ENCODE measurements at places on chromosomes 7 and 10.
A peak's percentile ranks its signal among the peaks of the same experiment; 100 is the strongest.

DNA sequence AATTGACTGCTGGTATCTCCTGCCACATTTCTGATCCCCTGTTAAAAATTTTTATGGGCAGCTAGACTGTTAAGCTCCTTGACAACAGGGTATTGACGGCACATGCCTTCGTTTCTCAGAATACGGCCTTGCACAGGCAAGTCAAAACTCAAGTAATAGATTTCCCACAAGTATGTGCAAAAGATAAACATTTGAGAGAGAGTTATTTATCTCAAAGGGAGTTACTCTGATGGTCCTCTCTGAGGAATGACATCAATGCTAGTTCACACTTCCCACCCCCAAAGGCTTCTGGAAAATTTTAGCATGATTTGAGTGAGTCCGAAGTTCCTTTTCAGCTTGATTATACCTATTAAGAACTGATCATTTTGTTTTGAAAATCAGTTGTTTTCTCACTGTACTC is 71.9 kb downstream of the JCAD start:
- no peak for DNase-seq

DNA sequence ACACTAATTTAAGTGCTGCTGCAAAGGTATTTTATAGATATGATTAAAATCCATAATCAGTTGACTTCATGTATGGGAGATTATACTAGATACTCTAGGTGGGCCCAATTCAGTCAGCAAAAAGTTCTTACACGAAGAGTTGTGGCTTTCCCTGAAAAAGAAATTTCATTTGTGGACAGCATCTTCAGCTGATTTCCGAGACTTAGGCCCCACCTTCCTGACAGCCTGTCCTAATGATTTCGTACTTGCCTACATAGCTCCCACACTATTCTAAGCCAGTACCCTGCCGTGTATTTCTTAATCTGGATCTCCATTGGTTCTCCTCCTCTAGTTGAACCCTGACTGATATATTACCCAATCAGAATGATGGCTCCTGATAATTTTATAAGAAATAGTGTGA is 297.9 kb downstream of the EXOC4 start:
- no peak for DNase-seq

GRCh38 chr10:56317603-56318002 is 43.5 kb downstream of the ZWINT start:
- no peak for DNase-seq

DNA sequence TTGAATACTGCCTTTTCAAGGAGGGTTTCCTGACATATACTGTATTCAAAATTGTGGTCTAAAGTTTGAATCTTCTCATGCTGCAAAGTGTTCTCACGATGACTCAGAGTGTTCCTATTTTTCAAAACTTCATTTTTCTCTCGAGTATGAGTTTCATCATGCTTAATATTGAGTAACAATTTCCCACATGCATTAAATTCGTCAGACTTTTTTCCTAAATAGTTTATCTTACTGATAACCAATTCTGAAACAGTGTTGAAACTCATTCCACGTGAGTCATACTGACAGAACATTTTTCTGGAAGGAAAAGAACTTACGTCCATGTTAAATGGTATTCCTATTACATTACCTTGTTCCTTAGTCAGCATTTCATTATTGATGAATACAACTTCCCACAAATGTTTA is 44.1 kb downstream of the ZNF33B start:
- DNase-seq: no peak

- no peak for DNase-seq
These were observed 35.0 kb downstream of the CCDC146 start for GRCh38 chr7:77157446-77157845.

GRCh38 chr10:103648636-103649532 is 155.4 kb downstream of the NEURL1 start:
- DNase-seq: peak; percentile 55

DNA sequence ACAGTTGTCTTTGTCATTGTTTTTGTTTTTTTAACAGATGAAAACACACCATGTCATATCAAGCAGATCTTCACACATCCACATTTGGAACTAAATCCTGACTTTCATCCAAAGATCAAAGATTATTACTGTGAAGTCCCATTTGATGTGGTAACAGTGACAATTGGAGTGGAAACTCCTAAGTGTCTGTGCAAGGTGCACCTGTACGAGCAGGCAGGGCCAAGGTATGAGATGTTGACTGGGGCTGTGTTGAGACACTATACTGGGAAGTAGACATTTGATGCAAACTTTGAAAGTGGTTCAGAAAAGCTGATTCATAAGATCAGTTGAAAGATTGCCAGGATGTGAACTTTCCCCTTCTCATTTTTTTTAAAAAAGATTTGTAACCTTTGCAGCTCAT is 152.3 kb downstream of the CPED1 start:
- no peak for DNase-seq

DNA sequence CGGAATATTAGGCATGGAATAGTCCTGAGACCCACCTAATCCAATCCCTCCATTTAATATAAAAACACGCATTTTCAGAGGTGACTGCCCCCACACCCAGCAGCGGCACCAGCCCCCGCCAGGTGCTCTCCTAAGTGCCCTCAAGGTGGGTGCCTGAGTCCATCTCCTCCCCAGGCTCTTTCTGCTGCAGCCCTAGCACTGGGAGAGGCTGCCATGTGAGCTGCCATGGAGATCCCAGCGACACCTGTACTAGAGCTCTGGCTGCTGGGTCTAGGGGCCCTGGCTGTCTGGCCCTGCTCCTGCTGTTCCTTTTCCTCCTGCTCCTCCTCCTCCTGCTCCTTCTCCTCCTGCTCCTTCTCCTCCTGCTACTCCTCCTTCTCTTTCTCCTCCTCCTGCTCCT is 191.1 kb upstream of the BMPER start:
- no peak for DNase-seq

DNA sequence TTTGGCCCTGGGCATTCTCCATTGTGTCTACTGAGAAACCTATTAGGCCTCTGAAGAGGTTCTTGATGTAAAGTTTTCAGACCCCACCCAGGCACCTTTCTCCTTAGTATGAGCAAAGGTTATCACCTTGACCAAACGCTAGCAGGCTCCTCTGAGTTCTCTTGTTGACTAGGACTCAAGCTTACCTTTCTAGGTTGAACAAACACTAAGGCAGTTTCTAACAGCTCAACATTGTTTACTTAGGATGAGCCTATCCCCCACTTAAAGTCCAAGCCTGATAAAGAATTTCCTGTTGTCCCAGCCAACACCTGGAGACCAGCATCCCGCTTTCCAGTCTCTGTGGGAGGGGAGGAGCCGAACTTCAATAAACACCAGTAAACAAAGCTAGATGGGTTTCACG is 26.3 kb upstream of the ITGB8 start:
- no peak for DNase-seq

- DNase-seq: no peak
These were observed 165.8 kb downstream of the UBE2H start for GRCh38 chr7:129786825-129787563.

DNA sequence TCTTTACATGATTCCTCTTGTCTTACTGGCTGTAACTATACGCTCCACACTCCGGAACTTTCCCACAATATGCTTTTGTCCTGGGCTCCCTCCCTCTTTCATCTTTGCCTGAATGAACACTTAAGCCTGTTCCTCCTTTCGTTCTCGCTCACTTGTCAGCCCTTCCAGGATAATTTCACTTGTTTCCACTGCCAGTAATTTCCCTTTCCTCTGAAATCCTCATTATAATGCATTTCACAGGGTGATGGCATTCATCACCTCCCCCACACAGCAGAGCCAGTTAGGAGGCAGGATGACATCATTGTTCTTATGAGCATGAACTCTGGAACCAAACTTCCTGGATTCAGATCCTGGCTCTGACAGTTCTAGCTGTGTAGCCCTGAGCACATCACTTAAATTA is 372.6 kb downstream of the GPR158 start:
- no peak for DNase-seq

- DNase-seq: no peak
These were observed 1.8 kb downstream of the FRAT2 start for GRCh38 chr10:97332591-97333350.

GRCh38 chr10:12965571-12965970 is 35.9 kb downstream of the CCDC3 start:
- DNase-seq: no peak

DNA sequence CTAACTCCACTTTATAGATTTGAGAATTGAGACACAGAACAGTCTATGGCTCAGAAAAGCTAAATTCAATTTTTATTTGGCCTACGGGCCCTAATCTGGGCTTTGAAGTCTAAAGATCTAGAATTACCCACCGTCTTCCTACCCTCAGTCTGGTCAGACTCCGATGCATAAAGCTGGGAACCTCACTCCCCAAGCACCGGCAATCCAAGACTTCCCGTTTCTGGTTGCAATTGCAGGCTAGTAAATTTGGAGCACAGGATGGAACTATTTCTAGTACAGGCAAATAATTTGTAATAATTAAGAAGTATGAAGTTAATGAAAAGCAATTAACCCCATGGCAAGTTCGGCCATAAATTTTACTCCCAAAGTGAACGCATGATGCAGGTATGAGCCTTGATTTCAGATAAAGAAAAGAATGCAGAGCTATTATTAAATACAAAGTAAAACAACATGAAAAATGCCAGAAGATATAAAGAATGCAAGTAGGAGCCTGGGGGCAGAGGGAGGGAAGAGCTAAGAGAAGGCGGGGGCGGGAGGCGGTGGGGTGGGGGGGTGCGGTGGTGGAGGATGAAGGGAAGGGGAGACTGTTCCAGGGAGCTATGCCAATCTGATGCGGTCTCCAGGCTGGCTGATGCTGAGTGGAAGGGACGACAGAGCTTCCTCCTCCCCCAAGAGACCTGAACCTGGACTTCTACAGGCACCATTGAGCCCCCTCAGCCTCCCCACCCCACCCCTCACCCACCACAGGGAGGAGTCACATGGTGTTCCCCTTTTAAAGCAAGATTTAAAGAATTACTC is 45.1 kb downstream of the BPGM start:
- no peak for DNase-seq

DNA sequence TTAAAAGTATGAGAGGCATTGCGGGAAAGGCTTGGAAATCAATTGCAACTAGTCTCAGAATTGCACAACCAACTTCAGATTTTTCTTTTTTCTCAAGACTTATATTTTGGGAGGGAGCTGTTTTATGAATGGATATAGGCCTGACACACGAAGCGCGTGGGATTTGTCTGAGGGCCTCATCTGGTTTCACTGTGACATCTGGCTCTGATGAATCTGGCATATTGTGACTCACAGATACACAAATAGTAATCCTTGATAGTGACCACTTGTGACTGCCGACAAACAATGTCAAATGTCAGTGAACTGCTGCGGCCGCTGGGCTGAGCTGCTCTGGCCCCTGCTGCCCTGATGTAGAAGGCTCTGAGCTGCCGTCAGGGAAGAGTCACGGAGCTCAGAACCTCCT is 655.1 kb downstream of the INHBA start:
- DNase-seq: peak; percentile 69

- DNase-seq: peak; percentile 15
These were observed 131.9 kb downstream of the LHPP start for GRCh38 chr10:124593431-124593985.

GRCh38 chr7:144517749-144518148 is 114.3 kb upstream of the NOBOX start:
- no peak for DNase-seq

GRCh38 chr7:41586931-41587640 is 115.8 kb downstream of the INHBA start:
- DNase-seq: no peak

GRCh38 chr10:1375346-1376170 is 319.4 kb downstream of the WDR37 start:
- no peak for DNase-seq

GRCh38 chr10:24953675-24954074 is 1.3 kb upstream of the PRTFDC1 start:
- DNase-seq: no peak

All from left ventricle myocardium superior (tissue), 1 donor.